ENCODE measurements at places on chromosomes 1 and 21.

DNA sequence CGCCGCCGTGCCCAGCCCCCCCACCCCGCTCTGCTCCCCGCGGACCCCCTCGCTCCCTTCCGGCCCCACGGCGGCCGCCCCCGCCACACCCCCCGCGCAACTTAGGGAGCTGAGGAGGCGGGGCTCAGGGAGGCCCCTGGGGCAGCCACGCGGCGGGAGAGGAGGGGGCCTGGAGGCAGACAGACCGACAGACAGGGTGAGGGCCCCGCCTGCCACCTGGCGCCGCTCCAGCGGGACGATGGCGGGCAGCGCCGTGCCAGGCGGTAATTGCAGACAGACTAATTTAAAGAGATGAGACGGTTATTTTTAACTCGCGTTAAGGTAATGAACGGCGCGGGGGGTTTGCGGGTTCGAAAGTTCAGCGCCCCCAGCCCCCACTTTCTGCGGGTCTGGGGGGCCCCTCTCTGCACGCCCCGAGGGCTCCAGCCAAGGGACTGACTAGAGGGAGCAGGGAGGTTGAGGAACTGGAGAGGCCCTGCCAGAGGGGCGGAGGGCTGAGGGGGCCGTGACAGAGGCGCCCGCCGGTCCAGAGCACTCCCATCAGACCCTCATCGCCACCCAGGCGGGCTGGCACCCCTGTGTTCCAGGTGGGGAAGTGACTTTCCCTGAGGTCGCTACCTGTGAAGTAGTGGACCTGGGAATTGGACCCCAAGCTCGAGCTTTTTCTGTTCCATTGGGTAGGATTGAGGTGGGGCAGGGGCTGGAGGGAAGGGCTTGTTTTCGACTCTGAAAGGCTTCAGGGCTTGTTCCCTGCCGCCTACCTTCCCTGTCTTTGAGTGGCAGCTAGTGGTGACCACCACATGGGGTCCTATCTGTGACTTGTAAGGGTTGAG is 5.4 kb downstream of the FOXO6 start:
- DNase-seq, result peak; percentile 86

GRCh38 chr1:226569879-226570547 is 21.4 kb downstream of the STUM start:
- no peak for DNase-seq

DNA sequence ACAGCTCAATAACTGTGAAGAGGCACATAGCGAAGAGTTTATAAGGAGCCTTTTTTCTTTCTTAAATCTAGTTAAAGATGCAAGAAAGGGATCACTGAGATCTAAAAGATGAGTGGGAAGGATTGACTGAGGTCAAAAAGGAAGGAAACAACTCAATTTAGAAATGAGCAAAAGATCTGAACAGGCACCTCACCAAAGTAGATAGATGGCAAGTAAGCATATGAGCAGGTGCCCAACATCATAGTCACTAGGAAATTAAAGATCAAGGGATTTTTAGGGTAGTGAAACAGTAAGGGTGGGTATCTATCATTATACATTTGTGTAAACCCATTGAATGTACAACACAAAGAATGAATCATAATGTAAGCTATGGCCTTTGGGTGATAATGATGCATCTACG is 44.6 kb upstream of the CSF1 start:
- no peak for DNase-seq

DNA sequence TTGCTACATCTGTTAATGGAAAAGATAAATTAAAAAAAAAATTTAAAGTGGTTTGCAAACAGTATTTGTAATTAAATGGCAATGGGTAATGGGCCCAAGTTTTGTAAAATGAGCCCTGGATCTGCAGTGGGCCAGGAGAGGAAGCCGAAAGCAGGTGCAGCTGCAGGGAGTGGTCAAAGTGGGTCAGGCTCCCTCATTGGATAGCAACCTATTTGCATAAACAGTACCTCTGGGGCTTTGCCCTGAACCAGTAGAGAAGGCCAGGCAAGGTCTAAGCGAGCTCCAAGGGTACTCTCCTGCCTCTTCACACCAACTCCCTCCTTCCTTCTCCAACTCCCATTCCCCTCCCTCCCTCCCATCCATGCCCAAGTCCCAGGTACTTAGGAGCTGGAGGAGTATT is 138.9 kb downstream of the HMGB4 start:
- peak; percentile 12 for DNase-seq

DNA sequence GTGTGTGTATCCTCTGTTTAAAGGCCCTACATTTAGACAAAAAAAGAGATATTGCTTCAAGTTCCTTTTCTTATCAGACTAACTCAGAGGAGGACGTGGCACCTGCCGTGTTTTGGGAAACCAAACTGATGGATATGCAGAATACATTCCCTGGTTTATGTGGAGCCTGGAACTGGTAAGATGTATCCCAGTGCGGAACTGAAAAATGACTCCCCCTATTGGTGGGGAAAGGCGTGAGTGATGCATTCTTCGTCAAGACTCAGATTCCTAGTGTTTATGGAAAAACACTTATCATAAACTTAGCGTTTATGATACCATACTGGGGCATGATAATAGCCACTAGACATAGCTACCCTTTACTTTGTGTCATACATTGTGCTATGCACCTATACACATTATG is 154.2 kb downstream of the ZNF326 start:
- no peak for DNase-seq

DNA sequence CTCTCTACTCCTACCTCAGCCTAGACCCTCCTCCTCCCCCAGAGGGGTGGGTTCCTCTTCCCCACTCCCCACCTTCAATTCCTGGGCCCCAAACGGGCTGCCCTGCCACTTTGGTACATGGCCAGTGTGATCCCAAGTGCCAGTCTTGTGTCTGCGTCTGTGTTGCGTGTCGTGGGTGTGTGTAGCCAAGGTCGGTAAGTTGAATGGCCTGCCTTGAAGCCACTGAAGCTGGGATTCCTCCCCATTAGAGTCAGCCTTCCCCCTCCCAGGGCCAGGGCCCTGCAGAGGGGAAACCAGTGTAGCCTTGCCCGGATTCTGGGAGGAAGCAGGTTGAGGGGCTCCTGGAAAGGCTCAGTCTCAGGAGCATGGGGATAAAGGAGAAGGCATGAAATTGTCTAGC is 21.6 kb upstream of the VPS13D start:
- DNase-seq, result no peak

GRCh38 chr1:161933592-161934588 is 89.8 kb downstream of the OLFML2B start:
- no peak for DNase-seq

GRCh38 chr1:240912821-240913220 is 300.9 kb upstream of the GREM2 start:
- DNase-seq, result no peak

DNA sequence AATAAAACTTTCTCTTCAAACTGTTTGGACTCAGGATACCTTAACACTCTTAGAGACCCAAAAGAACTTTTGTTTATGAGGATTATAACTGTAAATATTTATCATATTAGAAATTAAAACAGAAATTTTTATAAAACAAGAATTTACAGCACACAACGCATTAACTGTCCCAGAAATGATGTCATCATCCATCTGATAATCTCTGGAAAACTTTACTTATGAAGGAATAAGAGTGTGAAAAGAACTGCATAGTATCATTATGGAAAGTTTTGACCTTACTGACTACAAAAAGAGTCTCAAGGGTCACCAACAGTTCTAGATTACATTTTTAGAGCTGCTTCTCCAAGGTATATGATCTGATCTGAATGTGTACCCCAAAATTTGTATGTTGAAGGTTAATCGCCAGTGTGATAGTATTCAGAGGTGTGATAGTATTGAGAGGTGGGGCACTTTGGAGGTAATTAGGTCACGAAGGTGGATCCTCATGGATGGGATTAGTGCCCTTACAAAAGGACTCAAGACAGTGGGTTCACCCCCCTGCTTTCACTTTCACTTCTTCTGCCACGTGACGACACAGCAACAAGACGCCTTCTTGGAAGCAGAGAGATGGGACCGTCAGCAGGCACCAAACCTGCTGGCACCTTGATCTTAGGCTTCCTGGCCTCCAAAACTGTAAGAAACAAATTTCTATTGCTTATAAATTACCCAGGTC is 95.7 kb upstream of the NR5A2 start:
- no peak for DNase-seq

DNA sequence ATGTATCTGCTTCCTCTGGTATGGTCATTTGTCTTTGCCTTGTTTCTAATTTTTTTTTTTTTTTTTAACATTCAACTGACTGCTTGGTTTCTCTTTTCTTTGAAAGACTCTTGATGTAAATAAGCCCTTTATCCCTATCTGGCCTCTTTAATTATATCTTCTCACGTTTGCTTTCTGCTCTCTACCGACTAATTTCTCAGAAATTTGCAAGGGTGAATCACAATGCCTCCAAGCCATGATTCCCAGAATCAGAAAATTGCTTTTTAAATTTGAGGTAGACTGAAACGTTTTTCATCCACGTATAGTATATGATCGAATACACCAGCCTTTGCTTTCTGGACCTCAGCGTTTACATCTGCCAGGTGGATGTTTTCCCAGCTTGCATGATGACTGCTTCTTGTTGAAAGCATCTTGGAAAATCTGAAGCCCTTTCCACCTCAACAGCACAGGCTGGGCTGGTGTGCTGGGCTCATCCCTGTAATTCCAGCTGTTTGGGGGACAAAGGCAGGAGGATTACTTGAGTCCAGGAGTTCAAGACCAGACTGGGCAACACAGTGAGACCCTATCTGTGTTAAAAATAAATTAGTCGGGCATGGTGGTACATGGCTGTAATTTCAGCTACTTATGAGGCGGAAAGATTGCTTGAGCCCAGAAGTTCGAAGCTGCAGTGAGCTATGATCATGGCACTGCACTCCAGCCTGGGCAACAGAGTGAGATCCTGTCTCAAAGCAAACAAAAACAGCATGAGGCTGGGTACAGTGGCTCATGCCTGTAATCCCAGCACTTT is 35.0 kb upstream of the GPR137B start:
- DNase-seq, result no peak

DNA sequence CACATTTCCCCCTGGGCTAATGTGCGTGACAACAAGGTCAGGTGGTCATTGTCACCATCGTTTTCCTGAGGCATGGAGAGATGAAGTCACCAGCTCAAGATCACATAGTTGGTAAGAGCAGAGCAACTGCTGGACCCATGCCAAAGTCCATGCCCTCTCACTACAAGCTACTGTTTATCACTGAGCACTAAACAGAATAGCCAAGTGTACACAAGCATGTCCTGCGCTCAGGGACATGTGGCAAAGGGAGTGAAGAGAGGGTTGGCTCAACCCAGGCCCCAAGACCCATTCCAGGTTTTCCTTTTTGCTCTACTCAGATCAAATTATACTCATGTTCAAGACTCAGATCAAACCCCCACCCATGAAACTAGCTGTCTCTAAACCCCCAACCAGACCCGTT is 20.8 kb downstream of the LRRC52 start:
- no peak for DNase-seq

- DNase-seq, result no peak
Observed at GRCh38 chr1:46130606-46131005, 1.8 kb downstream of the PIK3R3 start.

- DNase-seq, result no peak
Observed at GRCh38 chr1:234608911-234609690, 877 bp downstream of the IRF2BP2 start.

DNA sequence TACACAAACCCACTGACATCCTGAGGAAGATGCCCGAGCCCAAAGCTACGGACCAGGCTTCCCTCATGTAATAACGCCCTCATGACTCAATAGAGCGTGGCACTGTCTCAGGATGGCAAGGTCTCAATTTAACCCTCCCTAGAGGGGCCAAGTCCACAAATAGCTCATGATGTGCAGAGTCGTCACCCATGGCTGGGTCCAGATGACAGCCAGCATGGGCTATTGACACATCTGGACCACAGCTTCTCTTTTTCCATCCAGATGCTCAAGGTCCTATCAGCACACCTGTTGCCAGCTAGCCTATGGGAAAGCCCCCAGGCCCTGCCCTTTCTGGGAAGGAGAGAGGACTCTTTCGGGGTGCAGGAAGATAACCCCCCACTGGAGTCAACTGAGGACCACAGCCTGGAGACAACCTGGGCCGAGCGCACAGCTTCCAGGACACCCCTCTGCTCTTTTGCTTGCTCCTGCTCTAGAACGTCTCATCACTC is 2.8 kb downstream of the LAPTM5 start:
- DNase-seq, result no peak

GRCh38 chr1:205072881-205073280 is 11.4 kb downstream of the TMEM81 start:
- DNase-seq, result no peak

GRCh38 chr1:101241485-101242225 is 4.8 kb downstream of the S1PR1 start:
- no peak for DNase-seq

DNA sequence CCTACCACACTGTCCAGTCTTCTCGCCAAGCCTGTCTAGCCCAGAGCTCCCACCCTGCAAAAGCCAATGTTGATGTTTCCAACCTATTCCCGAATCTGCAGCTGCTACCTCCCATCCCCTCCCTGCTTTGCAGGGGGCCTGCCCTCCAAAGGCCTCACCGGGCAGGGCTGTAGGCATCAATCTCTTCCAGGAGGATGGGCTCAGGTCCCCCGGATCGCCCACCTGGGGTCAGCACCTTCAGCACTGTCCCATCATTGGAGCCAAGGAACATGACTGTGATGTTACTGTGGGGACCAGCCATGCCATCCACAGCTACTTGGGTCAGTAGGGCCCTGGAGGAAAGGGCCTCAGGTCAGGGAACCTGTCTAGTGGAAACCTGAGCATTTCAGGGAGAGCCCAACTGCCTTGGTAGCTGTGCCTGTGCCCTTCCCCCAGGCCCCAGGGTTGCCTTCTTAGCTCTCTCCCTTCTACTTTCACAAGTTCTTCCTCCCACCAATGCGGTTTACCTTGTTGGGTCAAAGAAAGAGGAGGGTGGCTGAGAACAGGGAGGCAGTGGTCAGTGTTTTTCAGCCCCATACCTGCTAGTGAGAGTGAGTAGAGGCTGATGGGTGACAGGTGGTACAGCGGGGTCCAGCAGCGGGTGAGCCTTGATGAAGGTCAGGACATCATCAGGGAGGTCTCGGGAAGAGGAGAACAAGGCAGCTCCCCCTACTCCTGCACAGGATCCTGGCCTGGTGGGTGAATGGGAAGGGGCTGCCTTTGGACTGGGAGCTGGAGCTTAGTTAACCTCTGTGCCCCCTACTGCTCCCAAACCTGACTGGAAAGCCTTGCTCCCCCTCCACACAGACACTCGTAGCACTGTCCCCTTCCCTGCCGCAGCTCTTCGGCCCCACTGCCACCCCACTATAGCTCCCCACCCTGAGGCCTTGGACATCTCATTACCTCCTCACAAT is 10.7 kb downstream of the SEMA6C start:
- DNase-seq, result no peak

DNA sequence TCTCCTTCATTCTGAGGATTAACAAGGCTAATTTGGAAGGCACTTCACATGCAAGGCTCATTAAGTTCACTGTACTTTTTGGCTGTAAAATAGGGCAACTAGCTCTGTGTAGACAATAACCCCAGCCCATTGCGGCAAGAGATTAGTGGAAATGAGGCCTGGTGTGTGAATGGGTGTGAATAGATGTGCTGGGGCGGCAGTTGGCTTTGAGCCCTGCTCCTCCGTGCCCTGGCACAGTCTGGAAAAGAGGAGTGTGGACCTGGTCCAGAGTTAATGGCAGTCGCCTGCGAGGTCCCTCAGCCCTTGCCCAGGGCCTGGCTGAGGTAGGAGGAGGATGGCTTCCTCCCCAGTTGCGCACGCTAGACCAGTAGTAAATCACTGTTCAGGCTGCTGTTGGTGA is 4.8 kb downstream of the KISS1 start:
- DNase-seq, result peak; percentile 51

All from NCI-H1105 (cell line).